ENCODE measurements at places on chromosomes 2 and 18.

DNA sequence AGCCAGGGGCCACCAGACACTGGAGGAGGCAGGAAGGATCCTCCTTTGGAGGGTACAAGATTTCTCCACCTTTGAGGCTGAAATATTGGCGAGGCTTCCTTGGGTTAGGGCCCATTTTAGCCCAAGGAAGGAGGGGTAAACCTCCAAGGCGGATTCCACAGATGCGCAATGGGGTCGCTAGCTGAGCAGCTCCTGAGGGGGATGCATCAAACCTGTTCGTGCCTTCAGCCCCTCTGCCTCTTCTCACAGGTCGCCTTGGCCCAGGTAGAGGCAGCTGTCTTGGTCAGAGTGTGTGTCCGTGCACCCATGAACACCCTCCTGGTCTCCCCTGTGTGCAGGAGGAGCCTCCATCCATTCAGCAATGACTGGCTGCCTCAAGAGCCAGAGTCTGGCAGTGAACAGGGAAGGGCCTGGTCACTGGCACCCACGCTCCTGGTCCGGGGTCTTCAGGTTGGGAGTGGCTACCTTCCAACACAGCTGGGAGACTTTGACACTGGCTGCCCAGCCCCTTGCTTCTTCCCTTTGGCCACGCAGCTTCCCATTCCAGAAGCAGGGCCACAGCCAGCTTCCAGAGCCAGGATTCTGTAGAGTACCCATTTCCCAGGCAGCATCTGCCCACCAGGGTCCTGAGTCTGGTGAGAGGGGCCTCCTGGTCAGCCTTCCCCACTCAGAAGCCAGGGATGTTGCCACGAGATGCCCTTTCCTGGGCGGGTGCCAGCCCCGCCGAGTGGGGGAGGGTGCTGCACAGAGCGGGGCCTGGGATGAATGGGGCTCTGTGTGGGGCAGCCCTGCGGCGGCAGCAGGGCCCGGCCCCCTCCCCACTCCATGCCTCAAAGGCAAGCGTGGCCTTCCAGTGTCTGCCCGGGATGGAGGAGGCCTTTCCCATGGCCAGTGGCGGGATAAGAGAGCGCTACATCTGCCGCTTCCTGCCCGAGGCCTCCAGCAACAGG, 95.8 kb upstream of the GPC1 start:
- DNase-seq, result no peak

DNA sequence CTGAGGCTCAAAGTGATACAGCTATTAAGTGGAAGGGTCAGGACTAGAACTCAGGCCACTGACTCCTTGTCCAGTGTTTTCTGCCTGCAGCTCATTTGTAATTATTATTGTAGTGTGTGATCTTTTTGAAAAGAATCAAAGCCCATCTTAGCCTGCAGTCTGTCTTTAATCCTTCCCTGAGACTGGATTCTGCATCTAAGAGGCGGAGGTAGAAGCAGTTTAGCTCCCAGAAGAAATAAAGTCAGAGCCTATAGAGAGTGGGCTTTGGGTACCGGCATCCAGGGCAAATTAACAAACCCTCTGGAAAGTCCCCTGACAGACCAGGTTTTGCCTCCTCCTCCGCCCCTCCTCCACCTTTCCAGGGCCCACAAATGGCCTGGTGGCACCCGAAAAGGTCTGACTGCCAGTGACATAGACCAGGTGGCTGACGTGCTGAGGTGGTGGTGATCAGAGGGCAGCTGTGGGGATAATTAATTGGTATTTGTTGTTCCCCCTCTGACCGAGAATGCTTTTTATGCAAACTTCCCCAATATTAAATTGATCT, 2.2 kb upstream of the RAX start:
- DNase-seq, result no peak

DNA sequence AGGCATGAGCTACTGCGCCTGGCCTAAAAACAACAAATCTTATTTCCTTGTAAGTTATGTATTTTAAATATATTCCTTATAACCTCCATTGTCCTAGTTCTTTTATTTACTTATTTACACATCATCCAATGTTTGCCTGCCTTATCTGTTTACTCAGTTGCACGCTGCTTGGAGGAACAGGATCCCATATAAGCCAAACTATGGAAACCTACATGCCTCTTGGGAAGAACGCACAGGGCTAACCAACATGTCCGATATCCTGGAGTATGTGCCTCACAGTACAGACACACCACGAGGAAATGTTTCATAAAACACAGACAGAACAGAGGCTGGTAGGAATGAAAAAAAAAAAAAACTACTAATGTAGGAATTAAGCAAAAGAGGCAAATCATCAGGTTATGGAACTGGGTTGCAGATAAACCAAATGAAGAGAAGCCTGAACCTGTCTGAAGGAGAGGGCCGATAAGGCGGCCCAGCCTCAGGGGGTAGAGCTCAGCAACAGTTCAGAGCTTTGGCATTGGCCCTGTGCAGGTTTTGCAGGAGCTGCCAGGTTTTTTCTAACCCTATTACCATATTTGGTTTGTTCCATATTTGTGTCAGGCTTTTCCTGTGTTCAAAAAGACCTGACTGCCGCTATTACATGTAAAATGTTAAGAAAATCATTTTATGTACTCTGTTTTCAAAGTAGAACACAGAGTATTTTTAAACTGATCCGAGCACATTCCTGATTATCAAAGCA, 19.9 kb upstream of the SP3 start:
- DNase-seq, result no peak

DNA sequence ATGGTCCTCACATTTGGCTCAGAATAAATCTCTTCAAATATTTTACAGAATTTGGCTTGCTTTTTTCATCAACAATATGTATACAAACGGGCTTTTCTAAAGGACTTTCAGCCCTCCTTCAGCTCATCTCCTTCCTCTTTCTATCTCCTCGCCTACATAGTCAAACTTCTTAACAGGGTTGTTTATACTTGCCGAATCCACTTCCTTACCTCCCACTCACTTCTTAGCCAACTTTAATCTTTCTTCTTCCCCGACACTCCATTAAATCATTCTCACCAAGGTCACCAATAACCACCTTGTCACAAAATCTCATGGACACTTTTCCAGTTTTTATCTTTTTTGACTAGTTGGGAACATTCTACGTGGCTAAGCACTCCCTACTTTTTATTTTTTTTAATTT, 325.2 kb downstream of the PLCL1 start:
- no peak for DNase-seq

DNA sequence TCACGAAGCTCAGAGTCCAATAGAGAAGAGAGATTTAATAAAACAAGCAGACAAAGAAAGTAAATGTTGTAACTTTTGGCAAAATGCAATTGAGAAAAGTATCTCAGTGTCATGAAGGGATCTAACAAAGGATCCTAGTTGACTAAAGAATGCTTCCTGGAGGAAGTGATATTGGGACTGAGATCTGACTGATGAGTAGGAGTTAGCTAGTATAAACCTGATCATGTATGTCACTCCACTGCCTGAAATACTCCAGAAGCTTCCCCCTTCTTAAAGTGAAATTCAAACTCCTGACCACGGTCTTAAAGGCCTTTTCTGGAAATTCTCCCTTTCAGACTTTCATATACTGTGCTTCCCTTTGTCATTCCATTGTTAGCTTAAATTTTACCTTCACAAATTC, 1102.4 kb upstream of the ZEB2 start:
- DNase-seq, result no peak

Measured in CD4-positive, CD25-positive, alpha-beta regulatory T cell (primary cell).